Stimulated activated naive CD8-positive, alpha-beta T cell treated with anti-CD3 and anti-CD28 coated beads, Interleukin-15, amount 100 ng/mL, for 72 hours (primary cell): ENCODE measurements at places on chromosomes 3 and 15.

GRCh38 chr15:73383310-73384189, 14.8 kb upstream of the HCN4 start:
- DNase-seq, result no peak

GRCh38 chr15:52439470-52439869, 89.2 kb downstream of the MYO5A start:
- no peak for DNase-seq

DNA sequence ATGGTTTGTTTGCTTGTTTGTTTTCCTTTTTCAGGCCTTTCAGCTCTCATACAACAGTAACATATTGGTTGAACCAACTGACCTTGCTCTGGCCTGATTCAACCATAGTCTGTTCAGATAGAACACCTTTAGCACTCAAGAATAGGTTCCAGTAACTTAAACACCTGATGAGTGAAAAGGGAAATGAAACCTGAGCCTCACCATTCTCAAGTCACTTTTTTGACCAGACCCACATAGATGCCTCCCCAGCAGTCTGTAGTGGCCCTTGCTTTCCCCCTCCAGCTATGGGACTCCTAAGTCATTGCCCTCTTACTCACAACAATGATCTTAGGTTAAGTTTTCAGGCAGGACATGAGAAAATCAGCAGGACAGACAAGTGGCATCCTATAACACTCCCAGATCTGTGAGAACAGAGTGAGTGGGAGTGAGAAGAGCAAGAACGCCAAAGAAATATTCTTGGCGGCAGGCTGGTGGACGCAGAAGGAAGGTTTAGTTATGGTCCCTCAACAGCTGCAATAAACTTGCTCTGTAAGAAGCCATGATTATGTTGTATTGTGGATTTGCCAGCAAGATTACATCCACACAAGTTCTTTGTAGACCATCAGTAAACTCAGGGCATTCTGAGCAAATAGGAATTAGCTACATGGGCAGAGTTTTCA, 367.5 kb downstream of the MECOM start:
- DNase-seq, result no peak

- no peak for DNase-seq
Observed at GRCh38 chr3:53083521-53083920, 37.6 kb upstream of the SFMBT1 start.

- DNase-seq, result no peak
Observed at GRCh38 chr3:39038165-39038564, 13.6 kb downstream of the SCN11A start.

GRCh38 chr15:47551079-47551478, 166.2 kb upstream of the SEMA6D start:
- DNase-seq, result no peak

GRCh38 chr3:182837855-182838454, 44.7 kb downstream of the ATP11B start:
- no peak for DNase-seq

DNA sequence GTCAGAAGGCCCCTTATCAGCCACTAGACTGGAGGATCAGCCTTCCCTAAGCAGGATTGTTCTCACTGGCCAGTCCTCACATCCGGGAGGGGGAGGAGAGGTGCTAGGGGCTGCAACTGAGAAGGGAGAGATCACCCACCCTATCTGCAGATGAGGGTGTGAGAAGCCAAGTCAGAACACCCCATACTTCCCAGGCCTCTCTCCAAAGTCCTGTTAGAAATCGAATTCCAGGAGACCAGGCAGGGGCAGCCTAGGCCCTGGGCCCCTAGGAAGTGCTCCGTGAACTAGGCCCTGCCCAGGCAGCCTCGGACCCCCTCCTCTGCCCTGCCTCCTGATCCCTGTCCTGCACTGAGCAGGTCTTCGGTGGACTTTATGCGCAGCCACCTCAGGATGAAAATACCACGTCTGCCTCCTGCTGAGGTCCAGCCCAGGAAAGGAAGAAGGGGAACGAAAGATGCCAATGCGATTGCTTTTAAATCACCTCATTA, 933 bp downstream of the DZIP1L start:
- no peak for DNase-seq

DNA sequence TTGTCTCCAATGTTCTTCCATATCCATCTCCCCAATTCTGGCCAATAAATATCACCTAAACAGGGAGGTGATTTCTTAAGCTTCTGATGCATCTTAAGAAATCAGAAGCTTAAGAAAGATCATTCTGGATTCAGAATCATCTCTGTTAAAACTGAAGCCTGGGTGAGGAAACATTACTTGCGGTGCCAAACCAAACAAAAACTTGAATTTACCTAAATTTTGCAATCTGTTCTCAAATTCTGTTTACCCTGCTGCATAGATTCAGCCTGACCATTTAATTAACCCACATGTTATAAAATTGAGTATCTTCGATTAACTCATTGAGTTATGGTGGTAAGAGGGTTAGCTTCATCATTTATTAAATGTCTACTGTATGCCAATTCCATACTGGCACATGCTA, 204.4 kb upstream of the ZNF385D start:
- no peak for DNase-seq

DNA sequence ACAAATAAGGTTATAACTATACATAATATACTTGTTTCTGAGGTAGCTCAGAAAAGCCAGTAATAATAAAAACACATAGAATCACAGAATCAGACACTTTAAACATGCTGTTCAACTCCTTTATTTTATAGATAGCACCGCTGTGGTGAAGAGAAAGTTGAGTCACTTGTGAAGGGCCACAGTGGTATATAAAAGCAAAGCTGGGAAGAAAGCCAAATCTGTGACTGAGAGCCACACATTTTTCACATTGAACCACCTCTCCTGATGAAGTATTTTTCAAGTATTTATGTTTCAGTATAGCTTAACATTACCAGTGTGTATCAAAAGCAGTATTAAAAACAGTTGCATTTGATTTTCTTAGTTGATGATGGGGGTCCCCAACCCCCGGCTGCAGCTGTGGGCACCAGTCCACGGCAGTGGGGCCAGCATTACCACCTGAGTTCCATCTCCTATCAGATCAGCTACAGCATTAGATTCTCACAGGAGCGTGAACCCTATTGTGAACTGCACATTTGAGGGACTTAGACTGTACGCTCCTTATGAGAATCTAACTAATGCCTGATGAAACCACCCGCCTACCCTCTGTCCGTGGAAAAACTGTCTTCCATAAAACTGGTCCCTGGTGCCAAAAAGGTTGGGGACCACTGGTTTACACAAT, 46.2 kb downstream of the TBL1XR1 start:
- DNase-seq, result peak; percentile 24

DNA sequence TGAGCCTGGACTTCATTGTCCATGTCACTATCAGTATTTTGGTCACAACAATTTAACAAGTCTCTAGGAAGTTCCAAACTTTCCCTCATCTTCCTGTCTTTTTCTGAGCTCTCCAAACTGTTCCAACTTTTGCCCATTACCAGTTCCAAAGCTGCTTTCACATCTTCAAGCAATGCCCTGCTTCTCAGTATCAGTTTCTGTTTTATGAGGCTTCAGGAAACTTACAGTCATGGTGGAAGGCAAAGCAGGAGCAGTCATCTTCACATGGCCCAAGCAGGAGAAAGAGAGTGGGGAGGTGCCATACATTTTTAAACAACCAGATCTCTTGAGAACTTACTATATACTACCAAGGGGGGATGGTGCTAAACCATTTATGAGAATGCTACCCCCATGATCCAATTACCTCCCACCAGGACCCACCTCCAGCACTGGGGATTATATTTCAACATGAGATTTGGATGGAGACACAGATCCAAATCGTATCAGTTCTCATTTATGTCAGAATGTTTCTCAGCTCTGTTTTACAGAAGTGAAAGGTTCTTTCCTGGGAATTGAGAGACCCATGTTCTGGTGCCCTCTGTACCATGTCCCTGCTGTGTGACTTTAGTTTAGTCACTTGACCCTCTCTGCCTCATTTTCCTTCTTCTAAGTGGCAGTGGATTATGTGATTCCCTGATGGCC, 169.7 kb downstream of the PLCL2 start:
- no peak for DNase-seq

DNA sequence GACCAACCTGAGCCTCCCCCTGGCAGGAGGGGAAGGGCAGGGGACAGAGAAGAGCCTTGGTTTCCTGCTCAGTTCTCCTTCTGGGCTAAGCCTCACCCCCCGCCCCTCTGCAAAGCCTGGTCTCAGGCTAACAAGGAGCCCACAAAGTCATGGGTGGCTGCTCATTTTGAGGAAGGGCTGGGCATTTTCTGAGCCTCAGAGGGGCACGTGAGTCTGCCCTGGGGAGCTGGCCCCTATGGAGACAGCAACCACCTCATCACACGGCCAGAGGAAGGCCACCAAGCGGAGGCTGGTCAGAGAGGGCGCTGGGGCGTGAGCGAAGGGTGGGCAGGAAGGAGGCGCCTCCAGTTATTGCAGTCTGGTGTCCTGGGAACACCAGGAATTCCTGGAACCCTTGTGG, 18.7 kb downstream of the ABTB1 start:
- DNase-seq, result no peak

- DNase-seq, result no peak
Observed at GRCh38 chr3:60330107-60330506, 921.1 kb downstream of the FHIT start.

GRCh38 chr3:17181413-17181907, 296.7 kb downstream of the PLCL2 start:
- no peak for DNase-seq

GRCh38 chr3:22894865-22895264, 308.3 kb upstream of the UBE2E2 start:
- no peak for DNase-seq

DNA sequence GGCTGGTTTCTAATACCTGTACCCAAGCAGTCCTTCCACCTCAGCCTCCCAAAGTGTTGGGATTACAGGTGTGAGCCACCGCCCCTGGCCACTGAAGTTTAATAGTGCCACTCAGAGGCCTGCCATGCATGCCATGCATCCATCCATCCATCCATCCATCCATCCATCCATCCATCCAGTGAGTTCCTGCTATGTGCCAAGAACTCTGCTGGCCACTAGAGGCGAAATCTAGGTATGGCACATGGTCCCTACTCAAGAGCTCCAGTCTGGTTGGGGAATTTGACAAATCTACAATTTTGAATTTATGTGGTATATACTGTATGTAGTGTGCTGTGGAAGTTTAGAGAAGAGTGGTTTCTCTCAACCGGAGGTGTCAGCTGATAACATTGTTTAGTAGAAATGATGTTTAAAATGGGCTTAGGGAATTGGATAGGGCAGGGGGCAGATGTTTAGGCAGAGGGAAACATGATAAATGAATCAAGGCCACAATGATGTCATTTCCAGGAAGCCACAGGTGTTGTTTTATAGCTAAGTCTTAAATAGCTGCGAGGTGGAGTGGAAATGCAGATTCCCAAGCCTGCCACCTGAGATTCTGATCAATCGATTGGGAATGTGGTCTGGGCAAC, 384.4 kb upstream of the C2CD4B start:
- no peak for DNase-seq

DNA sequence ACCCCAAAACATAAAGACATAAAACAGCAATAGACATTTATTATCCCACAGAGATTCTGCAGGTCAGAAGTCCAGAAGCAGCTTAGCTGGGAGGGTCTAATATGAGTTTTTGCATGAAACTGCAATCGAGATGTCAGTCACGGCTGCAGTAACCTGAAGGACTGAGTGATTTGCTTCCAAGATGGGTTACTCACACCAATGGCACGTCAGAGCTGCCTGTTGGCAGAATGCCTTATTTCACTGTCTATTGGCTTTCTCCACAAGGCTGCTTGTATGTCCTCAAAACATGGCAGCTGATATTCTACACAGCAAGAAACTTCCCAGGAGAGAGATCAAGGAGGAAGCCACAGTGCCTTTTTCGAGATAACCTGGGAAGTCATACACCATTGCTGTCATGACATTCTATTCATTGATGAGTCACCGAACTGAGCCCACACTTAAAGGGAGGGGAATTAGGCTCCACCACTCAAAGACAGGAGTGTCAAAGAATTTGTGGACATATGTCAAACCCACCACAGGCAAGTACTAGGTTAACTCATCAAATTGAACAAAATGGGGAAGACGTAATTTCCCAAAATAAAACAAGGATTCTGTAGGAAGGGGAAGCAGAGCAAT, 122.2 kb downstream of the SYNPR start:
- DNase-seq, result no peak

- DNase-seq, result no peak
Observed at GRCh38 chr3:22414239-22414638, 663.2 kb upstream of the ZNF385D start.

DNA sequence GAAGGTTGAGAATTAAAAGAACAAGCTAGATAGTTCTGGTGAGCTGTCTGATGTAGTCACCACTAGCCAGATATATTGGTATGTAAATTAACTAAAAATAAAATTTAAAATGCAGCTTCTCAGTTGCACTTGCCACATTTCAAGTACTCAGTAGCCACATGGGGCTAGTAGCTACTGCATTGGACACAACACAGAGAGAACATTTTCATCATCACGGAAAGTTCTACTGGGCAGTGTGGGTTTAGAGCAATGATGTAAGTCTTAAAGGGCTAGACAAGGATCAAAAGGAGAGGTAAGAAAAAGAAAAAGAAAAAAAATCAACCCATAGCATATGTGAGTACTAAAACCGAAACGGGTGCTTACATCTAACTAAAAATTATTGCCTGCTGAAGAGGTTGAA, 282.4 kb upstream of the LRRFIP2 start:
- no peak for DNase-seq

DNA sequence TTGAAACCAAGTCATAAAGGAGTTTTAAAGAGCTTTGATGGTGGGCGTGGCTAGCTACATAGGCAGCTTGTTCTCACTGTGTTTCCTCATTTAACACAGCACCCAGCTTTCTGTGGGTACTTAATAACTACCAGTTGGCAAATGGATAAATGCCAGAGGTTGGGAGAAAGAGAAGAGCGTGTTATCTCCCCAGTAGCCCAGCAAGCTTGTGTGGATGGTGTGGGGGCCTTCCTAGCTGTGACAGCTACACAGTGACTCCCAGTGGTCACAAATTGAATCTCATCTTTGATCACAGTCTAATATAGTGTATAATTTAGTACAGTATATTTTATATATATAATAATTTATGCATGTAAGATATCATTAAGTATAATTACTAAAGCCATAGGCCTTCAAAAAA, 984.1 kb downstream of the EPHA3 start:
- DNase-seq, result no peak

GRCh38 chr15:72237029-72237852, 6.3 kb upstream of the PKM start:
- peak; percentile 83 for DNase-seq

DNA sequence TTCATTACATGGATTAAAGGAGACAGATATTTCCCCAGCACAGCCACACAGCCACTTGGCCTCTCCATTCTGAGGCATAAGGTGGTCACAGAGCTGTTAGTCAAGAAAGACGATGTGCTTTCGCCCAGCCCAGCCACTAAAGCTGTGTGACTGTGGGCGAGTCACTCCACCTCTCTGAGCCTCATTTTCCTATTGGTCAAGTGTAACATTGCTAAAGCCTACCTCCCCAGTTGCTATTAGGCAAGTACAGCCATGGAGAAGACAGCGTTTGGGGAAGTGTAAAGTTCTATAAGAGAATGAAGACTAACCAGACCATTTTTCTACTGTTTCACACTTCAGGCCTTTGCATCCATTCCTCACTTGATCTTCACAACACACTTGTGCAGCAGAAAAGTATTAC, 24.1 kb downstream of the TMEM40 start:
- no peak for DNase-seq

GRCh38 chr15:96331144-96331944, 844 bp downstream of the NR2F2 start:
- no peak for DNase-seq
